A549 treated with AZD2906 at 1 μM for 4 hours (cell line): ENCODE measurements at places on chromosomes 13 and 19. TPM values are rescaled to one million over a fixed set of nuclear protein-coding genes. Genes with fewer than 3 reads are reported as not detected.

CALR3 gene
- 0.07 to 0.14 TPM in 2 of 5 replicates, not detected in the others for total RNA-seq

OR7G2 gene
- total RNA-seq, result not detected in 5 replicates

AMER2 gene
- total RNA-seq, result not detected in 5 replicates

KCNC3 gene
- 0.96 to 1.5 TPM (median 1.5 TPM) in 5 replicates for total RNA-seq

TEX101 gene
- not detected in 5 replicates for total RNA-seq

KCTD4 gene
- total RNA-seq, result not detected in 5 replicates

SLC10A2 gene
- not detected in 5 replicates for total RNA-seq

PTGIR gene
- total RNA-seq, result 0.03 to 0.09 TPM in 2 of 5 replicates, not detected in the others

GIPR gene
- 2.0 to 3.3 TPM (median 2.9 TPM) in 5 replicates for total RNA-seq

CYP2A6 gene
- 0.07 to 0.13 TPM in 2 of 5 replicates, not detected in the others for total RNA-seq

PRX gene
- 1.1 to 1.8 TPM (median 1.3 TPM) in 5 replicates for total RNA-seq

SHC2 gene
- 0.79 to 1.5 TPM (median 0.93 TPM) in 5 replicates for total RNA-seq

TEX29 gene
- total RNA-seq, result 0.09 to 0.49 TPM (median 0.13 TPM) in 4 of 5 replicates, not detected in the other

SIPA1L3 gene
- total RNA-seq, result 29.1 to 37.6 TPM (median 36.7 TPM) in 5 replicates

RAB20 gene
- total RNA-seq, result 2.1 to 2.5 TPM (median 2.3 TPM) in 5 replicates

IFNL1 gene
- 0.11 TPM in 1 of 5 replicates, not detected in the others for total RNA-seq

SMIM24 gene
- total RNA-seq, result 0.80 to 1.1 TPM (median 0.97 TPM) in 5 replicates

DNAAF3 gene
- total RNA-seq, result 4.6 to 5.9 TPM (median 5.4 TPM) in 5 replicates

TFPT gene
- total RNA-seq, result 18.7 to 23.8 TPM (median 19.6 TPM) in 5 replicates

PRKCG gene
- total RNA-seq, result 4.0 to 6.3 TPM (median 5.3 TPM) in 5 replicates

SLAIN1 gene
- 0.45 to 0.76 TPM (median 0.58 TPM) in 5 replicates for total RNA-seq

LILRB5 gene
- total RNA-seq, result 0.03 to 0.06 TPM (median 0.05 TPM) in 4 of 5 replicates, not detected in the other

CYTH2 gene
- 55.7 to 66.9 TPM (median 63.2 TPM) in 5 replicates for total RNA-seq

ACP7 gene
- 0.05 to 0.10 TPM (median 0.05 TPM) in 4 of 5 replicates, not detected in the other for total RNA-seq

KCNRG gene
- total RNA-seq, result 0.32 to 0.75 TPM (median 0.54 TPM) in 5 replicates

MVB12A gene
- 30.6 to 42.8 TPM (median 40.1 TPM) in 5 replicates for total RNA-seq

APOC1 gene
- 110 to 119 TPM (median 111 TPM) in 5 replicates for total RNA-seq

SLC25A41 gene
- total RNA-seq, result 0.08 to 0.15 TPM (median 0.14 TPM) in 4 of 5 replicates, not detected in the other

GIPC3 gene
- 0.19 to 0.34 TPM (median 0.27 TPM) in 5 replicates for total RNA-seq
